ENCODE measurements at places on chromosomes 16 and 17. TPM values are rescaled to one million over a fixed set of nuclear protein-coding genes. Genes with fewer than 3 reads are reported as not detected.

Gene ABCA6
- 7.7 TPM for total RNA-seq

Gene PSMC5
- total RNA-seq: 41.9 TPM

Gene NOB1
- total RNA-seq: 23.2 TPM

Gene TEN1
- 15.3 TPM for total RNA-seq

Gene AOC2
- 0.44 TPM for total RNA-seq

Gene TPPP3
- total RNA-seq: 1.1 TPM
